Activated CD4-positive, alpha-beta memory T cell treated with anti-CD3 and anti-CD28 coated beads for 36 hours (primary cell): ENCODE measurements at places on chromosomes 3 and 15. TPM values are rescaled to one million over a fixed set of nuclear protein-coding genes. Genes with fewer than 3 reads are reported as not detected.

DNA sequence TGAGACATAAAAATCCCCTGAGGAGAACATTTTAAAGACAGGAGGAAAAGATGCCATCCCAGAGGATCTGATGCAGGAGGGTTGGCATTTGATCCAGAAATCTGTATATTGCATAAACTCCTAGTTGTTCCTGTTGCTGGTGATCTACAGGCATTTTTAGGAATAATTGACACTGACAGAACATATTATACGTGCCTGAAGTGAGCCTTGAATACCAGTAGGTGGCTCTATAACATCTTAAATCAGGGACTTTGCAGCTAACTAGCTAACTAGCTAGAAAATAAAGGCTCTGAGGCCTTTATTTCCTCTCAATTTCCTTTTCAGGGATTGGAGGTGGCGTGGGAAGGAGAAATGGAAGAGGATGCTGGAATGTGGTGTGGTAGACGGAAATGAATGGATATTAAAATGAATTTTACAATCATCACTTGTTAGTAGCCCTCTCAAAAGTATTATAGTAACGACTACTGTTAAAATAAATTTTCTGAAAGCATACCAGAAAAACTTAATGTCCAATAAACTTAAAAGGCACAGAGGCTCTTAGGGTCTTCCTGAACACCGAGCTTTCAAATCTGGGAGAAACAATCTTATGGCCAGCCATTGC is 73.8 kb upstream of the ZBED2 start:
- no peak for DNase-seq

LDHAL6B gene
- total RNA-seq: not detected

PAQR5 gene
- total RNA-seq: 0.10 TPM

DNA sequence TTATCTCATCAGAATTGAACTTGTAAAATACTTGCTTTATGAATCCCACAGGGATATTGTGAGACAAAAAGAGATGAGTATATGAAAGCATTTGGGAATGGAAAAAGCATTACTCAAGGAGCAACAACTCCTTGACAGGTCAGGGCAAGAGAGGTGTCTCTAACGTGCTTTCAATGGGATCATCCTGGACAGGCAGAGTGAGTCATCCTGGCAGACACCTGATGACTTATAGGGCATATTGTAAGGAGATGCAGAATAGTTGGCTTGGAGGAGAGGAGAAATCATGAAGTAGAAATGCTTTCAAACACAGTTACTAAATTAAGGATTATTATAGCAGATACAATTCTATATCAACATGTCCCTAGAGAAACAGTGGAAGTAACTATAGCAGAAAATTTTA is 71.9 kb upstream of the THSD4 start:
- DNase-seq: no peak

- no peak for DNase-seq
Observed at GRCh38 chr3:161745741-161746140, 249.1 kb downstream of the OTOL1 start.
